ENCODE measurements at places on chromosomes 5 and 9.
A peak's percentile ranks its signal among the peaks of the same experiment; 100 is the strongest.

- DNase-seq = peak; percentile 79
These were observed 334.7 kb downstream of the NR2F1-AS1 start for GRCh38 chr5:93246090-93246855.

- DNase-seq = no peak
These were observed 1336.2 kb upstream of the C9orf72 start for GRCh38 chr9:28909526-28909925.

DNA sequence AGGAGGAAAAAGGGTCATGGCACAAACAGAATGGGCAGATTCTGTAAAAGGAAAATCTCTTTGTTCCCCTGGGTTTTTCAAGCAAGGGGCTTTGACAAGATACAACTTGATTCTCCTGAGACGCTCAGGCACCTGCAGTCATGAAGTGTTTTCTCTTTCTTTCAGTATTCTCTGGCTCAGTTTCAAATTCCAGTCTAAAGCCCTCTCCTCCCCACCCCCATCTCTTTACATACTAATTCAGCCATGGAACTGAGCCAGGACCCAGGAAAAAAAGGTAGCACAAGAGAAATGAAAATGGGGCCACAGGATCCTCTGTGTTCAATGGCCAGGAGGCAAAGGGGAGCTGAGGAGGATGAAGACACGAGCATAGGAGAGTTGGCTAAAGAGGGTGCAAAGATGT lies 408.4 kb downstream of the SPOCK1 start:
- no peak for DNase-seq

DNA sequence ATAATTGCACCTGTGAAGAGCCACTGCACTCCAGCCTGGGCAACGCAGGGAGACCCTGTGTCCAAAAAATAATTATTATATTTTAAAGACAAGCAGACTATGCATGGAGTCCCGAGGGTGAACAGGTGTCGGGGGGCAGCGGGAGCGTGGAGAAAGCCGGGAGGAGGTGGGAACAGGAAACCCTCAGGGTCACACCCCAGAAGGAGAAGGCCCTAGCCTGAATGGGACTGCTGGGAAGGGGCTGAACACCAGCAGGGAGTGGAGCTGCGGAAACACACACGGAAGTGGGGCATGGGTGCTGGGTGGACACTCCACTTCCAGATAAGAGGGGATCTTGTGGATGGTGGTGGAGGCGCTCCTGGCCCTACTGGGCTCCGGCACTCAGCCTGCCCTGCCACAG lies 12.8 kb downstream of the SURF6 start:
- DNase-seq = no peak

- DNase-seq = no peak
These were observed 17.6 kb downstream of the TRIM14 start for GRCh38 chr9:98101416-98101815.

DNA sequence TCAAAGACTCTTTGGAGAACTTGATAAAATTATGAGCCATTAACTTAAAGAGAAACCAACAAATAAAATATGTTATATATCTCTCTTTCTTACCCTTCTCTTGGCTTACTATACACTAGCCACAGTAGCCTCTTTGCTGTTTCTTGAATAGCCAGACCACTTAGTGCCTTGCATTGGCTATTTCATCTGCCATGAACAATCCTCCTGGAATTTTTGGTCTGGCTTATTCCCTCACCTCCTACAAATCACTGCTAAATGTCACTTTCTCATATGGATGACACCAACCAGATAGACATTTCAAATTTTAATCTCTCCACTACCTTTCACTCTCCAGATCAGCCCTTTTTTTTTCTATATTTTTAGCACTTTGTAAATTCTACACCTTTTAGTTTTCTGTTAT lies 1581.7 kb downstream of the EFNA5 start:
- DNase-seq = no peak

GRCh38 chr5:34789021-34789531 lies 49.9 kb upstream of the TTC23L start:
- peak; percentile 61 for DNase-seq

GRCh38 chr9:134162926-134163370 lies 1.4 kb downstream of the RNU6ATAC start:
- DNase-seq = peak; percentile 60

DNA sequence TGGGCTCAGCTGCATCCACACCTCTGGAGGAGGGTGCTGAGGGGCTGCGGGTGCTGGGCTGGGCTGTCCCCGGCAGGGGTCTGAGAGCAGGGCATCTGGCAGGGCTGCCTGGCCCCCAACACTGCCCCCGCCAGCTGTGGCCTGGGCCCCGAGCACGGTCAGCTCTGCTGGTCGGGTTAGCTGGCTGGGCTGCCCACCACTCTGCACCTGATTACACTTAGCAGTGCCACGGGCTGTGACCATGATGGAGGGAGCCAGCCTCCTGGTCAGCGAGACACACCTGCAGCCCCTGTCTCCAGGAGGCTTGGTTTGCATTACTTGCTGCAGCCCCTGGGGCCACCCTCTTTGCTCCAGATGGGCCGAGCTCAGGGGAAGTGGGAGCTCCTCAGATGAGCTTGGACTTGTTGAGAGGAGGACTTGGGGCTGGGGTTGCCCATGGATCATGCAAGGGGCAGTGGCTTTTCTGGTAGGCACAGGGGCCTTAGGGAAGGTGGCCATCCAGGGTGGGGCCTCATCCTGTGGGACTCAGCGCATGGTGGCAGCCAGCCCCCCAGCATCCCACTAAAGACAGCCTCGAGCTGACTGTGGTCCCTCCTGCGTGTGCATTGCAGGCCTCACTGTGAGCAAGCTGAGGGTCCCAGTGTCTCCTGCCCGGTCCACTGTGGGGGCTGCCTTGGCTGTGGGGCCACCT lies 132.0 kb upstream of the FAM120A start:
- DNase-seq = no peak

- no peak for DNase-seq
These were observed 197.8 kb downstream of the AUH start for GRCh38 chr9:91163773-91164471.

DNA sequence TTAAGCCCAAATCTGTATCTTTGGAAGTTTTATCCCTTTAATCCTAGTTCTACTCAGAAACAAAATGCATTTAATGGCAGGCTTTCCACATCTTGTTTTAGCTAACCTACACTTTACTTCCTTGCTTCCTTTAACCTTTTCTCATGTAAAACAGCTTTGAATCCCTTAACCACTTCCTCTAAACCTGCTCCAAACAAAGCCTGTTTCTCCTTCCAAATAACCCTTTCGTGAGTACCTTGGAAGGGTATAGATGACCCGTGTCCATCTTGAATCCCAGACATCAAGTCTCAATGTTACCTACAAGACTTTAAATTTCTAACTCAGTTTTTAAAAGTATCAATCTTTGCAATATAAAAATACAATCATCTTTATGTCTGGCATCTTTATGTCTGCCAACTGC lies 78.4 kb downstream of the DROSHA start:
- no peak for DNase-seq

DNA sequence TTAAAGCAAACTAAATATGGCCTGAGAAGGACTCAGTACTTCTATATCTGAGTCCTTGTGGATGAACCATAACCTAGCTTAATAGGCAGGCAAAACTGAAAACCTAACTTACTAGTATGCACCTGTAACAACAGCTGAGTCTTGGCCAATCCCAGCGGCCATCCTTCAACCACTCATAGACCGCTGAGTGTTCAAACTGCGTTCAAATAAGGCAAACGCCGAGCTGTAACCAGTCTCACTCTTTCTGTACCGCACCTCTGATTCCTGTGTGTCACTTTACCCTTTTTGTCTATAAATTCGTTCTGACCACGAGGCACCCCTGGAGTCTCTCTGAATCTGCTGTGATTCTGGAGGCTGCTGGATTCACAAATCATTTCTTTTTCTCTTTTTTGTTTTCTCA lies 170.5 kb downstream of the COL23A1 start:
- no peak for DNase-seq

- no peak for DNase-seq
These were observed 92.9 kb downstream of the NDFIP1 start for GRCh38 chr5:142201471-142201887.

DNA sequence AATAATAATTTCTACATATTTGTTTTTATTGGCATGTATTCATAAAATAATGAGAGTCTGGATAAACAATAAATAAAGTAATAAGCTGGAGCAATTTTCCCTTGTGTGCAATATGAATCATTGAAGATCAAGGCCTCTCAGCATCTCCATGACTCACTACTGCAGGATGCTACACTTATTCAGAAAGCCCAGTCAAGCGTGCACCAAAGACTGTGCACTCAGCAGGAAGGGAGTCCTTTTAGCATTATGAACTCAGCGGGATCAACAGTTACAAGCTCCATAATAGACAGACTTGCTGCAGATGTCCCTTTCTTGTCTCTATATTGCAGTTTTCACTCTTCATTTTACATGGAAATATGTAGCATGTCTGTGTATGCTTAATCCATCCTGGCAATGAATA lies 485.3 kb downstream of the CDH9 start:
- no peak for DNase-seq

DNA sequence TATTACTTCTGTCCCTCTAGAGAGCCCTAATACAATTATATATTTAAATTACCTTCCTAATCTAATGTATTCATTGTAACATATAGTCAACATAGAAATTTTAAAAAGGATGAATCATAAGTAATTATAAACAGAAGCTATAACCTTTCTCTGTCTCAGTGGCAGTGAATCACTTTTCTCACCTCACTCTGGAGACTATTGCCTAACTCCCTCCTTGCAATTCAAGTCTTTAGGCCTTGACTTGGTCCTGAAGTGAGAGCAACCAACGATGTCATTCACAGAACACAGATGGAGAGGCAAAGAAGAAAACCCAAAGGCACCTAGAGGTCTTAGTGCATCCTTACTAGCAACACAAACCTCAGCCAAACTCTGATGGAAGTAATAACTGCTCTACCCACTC lies 133.3 kb upstream of the DPYSL3 start:
- no peak for DNase-seq

DNA sequence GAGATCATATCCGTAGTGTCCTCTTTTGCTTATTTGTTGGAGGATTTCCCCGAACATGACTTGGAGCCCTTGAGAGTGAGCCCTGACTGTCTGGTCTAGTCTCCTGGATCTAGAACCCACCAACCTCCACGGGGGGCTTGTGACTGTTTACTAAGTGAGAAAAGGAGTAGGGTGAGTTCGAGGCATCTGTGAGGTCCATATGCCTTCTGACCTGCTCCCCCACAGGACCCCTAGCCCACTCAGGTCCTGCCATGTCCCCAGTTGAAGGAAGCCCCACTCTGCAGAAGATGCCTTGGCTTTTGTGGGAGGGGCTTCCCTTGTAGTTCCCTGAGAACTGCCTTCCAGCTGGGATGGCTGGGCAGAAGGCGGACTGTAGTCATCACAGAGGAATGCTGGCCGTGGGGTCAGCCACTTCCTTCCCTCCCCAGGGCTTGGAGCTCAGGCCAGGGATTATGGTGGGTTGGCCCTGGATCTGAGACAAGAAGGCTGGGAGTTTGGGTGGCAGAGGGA lies 7.0 kb upstream of the IRF1 start:
- peak; percentile 83 for DNase-seq

DNA sequence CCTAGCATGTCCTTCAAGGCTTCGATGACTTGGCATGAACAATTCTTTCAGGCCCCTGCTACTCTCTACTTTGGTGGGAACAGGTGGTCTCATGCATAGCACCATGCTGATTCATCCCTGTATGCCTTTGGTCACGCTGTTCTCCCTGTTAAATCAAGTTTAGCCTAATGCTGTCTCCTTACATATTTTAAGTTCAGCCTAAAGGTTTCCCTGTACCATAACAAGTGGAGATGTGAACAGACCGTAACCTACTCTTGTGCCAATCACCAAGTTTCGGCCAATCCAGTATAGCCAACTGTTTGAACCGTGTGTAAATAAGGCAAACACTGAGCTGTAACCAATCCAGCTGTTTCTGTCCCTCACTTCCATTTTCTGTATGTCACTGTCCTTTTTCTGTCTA lies 8.0 kb downstream of the GAS1 start:
- no peak for DNase-seq

DNA sequence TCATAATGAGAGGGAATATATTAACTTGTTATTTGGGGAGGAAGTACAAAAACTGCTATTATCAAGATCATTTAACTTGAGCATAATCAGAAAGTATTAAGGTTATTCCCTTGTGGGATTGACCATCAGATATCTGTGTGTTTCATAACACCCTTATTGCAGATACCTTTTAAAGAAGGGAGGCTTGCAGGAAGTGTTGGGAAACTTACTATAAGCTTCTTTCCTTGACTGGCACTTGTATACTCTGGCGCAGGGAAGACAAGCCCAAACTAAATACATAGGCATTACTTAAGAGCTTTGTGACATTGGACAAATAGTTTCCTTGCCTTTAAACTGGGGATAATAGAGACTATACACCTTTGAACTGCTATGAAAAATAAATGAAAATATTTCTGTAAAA lies 50.9 kb downstream of the PIK3R1 start:
- no peak for DNase-seq

DNA sequence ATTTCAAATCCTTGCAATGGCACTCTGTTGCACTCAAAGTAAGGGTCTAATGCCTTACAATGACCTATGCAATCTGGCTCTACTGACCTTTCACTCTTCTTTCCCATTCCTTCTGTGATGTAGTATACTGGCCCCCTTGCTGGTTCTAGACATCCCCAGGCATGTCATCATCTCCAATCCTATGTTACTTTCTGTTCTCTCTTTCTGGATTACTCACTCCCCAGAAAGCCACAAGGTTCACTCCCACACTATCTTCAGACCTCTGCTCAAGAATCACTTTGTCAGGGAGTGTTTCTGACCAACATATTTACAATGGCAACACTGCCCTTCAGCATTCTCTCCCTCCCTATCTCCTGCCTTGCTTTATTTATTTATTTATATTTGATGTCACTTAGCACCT lies 802.2 kb upstream of the WWC1 start:
- DNase-seq = no peak

- DNase-seq = no peak
These were observed 562 bp downstream of the GSN start for GRCh38 chr9:121268598-121268850.

DNA sequence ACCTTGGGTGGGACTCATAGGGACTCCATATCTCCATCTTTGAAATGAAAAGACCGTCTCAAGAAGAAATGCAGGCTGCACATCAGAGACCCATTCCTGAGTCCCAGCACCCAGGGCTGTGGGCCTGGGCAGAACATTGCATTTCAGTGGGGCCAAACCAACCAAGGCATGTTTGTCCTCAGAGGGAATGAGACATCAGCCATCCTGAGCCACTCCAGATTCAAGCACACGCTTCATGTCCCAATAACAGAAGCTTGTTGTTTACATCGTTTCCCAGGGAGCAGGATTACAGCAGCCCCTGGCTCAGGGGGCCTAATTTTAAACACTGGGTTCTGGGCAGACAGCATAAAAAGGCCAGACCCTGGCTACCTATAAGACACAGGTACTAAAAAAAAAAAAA lies 24.3 kb downstream of the DUSP1 start:
- no peak for DNase-seq

- DNase-seq = no peak
These were observed 287.9 kb downstream of the ZSWIM6 start for GRCh38 chr5:61619777-61620518.

Measured in femur (tissue), 1 donor.